ENCODE measurements at places on chromosomes 4 and X. TPM values are rescaled to one million over a fixed set of nuclear protein-coding genes. Genes with fewer than 3 reads are reported as not detected.
A peak's percentile ranks its signal among the peaks of the same experiment; 100 is the strongest.

GRCh38 chrX:48028091-48028490, 21.3 kb downstream of the SPACA5 start:
- no peak overlapping the region for H3K4me3 ChIP-seq
- no peaks in the 10 kb centered on the region for H3K27me3 ChIP-seq
- H3K27ac ChIP-seq = no peak overlapping the region
- no peaks in the 10 kb centered on the region for H3K36me3 ChIP-seq
- DNase-seq = no peak

DNA sequence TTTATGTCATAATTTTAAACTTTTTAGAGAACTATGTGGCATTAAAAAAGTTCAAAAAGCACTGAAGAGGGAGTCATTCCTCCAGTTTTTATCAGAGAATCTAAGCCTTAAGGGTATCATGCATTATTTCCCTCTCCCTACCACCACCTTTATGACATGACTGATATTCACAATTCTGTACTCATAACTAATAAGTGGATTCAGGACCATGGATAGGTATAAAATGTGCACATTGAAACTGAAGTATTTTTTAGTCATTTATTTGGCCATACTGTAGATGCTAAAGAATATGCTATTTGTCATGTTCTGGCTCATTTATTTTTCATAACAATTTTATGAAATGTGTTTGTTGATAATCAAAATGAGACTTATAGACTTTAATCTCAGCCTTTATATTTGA, 897.5 kb upstream of the AGA start:
- no peak overlapping the region for H3K27ac ChIP-seq
- no peak overlapping the region for H3K4me3 ChIP-seq
- H3K27me3 ChIP-seq = no peaks in the 10 kb centered on the region
- no peaks in the 10 kb centered on the region for H3K4me1 ChIP-seq

DNA sequence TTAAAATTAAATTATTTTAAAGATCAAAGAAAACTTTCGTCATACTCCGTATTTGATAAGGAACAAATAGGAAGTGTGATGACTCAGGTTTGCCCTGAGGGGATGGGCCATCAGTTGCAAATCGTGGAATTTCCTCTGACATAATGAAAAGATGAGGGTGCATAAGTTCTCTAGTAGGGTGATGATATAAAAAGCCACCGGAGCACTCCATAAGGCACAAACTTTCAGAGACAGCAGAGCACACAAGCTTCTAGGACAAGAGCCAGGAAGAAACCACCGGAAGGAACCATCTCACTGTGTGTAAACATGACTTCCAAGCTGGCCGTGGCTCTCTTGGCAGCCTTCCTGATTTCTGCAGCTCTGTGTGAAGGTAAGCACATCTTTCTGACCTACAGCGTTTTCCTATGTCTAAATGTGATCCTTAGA, at the start of gene CXCL8:
TSS of gene CXCL8 (plus strand) at position 217 of the 426 bp plus-strand sequence. CDS start at position 307, 90 bp downstream.
- H3K27ac ChIP-seq = peak within 1 kb of the TSS; percentile 40
- no peaks in the 10 kb centered on the region for H3K27me3 ChIP-seq
- H3K36me3 ChIP-seq = no peaks in the 10 kb centered on the region
- H3K4me1 ChIP-seq = peaks cover 24% of the 10 kb centered on the region

DNA sequence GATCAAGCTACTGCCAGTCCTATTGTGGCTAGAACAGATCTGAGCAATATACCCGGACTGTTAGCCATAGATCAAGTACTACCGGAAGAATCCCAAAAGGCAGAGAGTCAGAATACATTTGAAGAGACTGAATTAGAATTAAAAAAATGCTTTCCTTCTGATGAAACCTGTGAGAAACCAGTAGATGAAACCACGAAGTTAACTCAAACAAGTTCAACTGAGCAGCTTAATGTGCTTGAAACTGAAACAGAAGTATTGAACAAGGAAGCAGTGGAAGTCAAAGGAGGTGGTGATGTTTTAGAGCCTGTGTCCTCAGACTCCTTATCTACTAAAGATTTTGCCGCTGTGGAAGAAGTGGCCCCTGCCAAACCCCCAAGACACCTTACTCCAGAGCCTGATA, 46.8 kb downstream of the WDR44 start:
- H3K27ac ChIP-seq = no peak overlapping the region
- peaks cover 16% of the 10 kb centered on the region for H3K36me3 ChIP-seq
- no peaks in the 10 kb centered on the region for H3K4me1 ChIP-seq
- no peaks in the 10 kb centered on the region for H3K27me3 ChIP-seq
- H3K4me3 ChIP-seq = no peak overlapping the region
- no peak for DNase-seq

Gene ABLIM2
- 3.6 TPM for total RNA-seq

Gene BMPR1B
- 3.1 TPM for total RNA-seq

Data from upper lobe of left lung (tissue), 6 donors.